ENCODE measurements at places on chromosomes 3 and 15. TPM values are rescaled to one million over a fixed set of nuclear protein-coding genes. Genes with fewer than 3 reads are reported as not detected.

GRCh38 chr3:64627042-64627441 is 60.8 kb downstream of the ADAMTS9 start:
- DNase-seq = no peak

DNA sequence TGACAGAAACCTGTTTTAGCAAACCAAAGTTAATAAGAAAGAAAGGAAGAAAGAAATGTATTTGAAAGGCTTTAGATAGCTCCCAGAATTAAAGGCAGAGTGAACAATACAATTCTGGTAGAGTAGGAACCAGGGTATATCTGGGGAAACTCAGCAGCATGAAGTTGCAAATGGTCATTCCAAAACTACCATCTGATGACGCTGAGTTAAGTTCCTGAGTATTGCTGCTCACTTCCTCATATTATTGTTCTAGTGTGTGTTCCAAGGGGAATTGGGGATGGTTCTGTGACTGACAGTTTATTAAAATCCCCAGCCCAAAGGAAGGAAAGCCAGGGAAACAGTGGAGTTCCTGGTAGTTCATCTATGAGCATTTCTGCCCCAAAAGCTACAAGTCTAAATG is 88.3 kb upstream of the FRMD4B start:
- DNase-seq = no peak

CCDC13 gene
- polyA plus RNA-seq = 2.6 TPM

DNA sequence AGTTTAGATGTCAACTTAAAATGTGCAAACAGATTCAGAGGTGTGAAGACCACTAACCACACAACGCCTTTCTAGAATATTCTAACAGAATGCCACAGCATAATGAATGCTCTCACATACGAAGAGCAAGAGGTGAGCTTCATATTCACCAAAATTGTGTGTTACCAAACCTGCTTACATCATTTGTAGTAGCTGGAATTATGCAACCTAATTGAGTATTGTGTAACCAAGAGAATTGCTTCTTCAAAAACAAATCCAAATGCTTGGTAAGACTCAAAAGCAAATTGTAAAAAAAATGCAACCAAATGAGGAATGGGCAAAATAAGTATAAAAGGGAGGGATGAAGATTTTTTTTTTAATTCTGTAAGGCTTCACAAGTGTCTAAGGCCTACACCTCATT is 160.7 kb downstream of the TAFA4 start:
- DNase-seq = no peak

WDR93 gene
- not detected for polyA plus RNA-seq

PAQR5 gene
- not detected for polyA plus RNA-seq

DNA sequence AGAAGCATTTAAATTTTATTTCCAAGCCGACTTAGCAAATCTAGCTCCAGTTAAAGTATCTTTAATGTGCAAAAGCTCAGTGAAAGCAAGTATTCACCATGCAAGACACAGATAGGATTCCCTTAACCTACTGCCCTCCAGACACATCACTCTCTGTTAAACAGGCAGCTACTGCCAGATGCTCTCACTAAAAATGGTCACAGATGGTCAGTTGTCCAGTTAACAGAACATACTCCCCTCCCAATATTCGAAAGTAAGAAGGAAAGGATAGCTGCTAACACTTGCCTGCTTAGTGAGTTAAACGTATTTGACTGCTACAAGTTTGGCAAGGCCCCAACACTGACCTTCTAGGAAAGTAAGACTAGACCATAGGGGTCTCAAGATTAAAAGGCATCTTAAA is 73.7 kb downstream of the PRTG start:
- no peak for DNase-seq

GRCh38 chr3:46276497-46277099 is 34.3 kb downstream of the CCR3 start:
- peak; percentile 67 for DNase-seq

COL6A5 gene
- not detected for polyA plus RNA-seq

DNA sequence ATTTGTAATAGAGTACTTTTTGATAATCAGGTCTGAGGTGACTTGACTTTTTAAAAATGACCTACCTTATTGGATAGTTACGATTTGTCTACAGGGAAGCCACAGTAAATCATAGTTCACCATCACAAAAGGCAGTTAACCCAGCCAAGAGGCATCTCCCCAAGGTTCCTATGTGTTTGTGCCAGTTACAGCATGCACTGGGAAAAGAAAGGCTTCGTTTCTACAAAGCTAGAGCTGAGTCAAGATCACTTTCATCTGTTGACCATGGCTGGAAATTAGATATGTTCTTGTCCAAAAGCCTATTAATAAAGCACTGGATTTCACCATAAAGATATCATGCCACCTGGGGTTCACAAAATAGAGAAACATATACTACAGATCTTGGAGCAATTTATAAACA is 139.9 kb downstream of the GREM1 start:
- no peak for DNase-seq

GRCh38 chr3:13715167-13715954 is 164.5 kb downstream of the WNT7A start:
- DNase-seq = no peak

DNA sequence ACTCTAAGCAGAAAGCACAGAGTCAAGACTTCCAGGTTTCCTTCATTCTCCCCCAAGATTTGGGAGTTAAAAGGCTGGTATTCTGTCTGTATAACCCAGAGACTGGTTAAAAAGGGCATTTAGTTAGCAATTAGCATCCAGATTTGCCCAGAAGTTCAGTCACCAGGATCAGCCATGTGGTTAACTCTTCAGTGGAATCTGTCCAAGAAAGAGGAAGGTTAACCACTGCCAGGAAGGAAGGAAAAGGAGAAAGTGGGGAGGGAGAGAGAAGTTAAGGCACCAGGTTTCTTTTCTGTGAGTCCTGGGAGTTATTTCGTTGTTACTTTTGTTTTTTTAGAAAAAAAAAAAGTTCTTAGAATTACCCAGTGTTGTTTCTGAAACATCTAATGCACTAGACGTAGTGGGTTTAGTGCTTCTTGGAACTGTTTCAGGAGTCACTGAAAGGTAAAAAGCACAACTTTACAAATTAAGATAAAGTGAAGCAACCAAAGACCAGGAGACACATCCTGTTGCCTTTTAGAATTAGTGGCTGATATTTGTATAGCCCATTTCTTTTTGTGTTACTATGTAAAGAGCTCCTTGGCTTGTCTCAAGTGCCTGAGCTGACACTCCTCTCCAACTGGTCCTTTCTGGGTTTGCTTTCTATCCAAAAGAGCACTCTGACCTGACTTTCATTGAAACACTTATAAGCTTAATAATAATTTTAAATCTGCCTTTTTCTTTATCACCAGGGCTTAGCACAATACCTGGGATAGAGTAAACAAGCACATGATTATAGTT is 128.6 kb downstream of the ABI3BP start:
- DNase-seq = no peak

GRCh38 chr3:110323349-110323748 is 748.3 kb upstream of the NECTIN3 start:
- no peak for DNase-seq

PARP15 gene
- polyA plus RNA-seq = 0.23 TPM

DNA sequence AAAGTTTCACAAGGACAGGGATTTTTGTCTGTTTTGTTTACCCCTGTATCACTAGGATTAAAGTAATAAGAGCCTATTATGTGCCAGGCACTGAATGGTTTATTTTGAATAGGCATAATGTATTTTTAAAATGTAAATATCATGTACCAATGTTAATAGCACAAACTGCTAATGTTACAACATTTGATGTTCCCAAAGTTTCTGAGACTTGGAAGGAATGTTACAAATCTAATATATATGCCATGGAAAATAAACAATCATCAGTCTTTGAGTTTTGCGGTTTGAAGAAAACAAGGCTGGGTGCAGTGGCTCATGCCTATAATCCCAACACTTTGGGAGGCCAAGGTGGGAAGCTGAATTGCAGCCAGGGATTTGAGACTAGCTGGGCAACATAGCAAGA is 159.4 kb downstream of the CDIN1 start:
- DNase-seq = no peak

CHRD gene
- not detected for polyA plus RNA-seq

GRCh38 chr3:76631251-76631650 is 408.6 kb upstream of the ROBO2 start:
- DNase-seq = no peak

DNA sequence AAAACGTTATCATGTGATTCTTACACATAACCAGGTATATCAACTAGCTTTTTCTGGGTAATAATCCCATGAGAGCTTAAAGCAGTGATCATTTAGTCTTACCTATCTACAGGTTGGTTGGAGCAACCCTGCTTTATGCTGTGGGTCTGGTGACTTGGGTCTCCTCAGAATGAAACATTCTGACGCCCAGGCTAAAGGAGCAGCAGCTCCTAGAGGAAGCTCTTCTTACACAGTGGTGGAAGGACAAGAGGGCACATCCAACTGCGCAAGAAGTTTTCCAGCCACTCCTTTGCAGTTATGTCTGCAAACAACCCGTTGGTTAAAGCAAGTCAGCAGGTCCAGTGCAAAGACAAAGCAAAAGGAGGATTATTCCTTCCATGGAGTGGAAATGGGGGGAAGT is 377.5 kb downstream of the EDEM1 start:
- DNase-seq = no peak

FOXB1 gene
- polyA plus RNA-seq = not detected

DNA sequence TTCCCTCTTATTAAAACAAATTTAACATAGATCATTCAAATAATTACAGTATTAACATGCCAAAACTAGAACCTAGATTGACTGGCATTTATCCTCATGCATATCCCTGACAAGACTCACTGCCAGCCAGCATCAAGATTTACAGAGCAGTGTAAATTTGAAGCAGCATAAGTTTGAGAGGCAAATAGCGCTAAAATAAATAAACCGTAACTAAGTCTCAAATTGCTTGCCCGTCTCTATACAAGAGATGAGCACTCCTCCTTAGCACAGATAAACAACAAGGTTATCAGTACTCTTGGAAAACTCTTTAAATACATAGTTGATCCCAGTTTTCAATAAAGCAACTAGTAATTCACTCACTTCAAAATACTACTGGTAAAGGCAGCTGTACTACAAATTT is 29.6 kb downstream of the MSL2 start:
- no peak for DNase-seq

DPPA2 gene
- not detected for polyA plus RNA-seq

C3orf62 gene
- polyA plus RNA-seq = 1.0 TPM

FBXW12 gene
- not detected for polyA plus RNA-seq

DNA sequence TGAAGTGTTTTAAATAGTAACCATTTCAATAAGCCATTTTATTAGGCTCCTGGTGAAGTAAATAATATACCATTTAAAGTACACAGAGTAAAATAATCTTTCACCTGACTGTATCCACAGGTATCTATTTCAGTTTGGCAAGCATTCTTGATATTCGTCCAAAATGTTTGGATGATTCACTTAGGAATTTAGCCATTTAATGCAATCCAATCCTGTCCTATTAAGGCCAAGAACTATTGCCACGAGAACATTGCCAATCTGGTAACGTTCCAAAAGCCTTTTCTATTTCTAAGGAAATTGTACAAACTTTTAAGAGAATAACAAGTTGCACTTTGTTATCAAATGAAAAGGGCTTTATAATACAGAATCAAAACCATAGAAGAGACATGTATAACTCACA is 209.8 kb upstream of the THRB start:
- DNase-seq = no peak

SLC25A36 gene
- polyA plus RNA-seq = 20.6 TPM

GRCh38 chr3:123448536-123449101 is at the start of gene ADCY5:
Gene ADCY5 (minus strand): TSS chr3:123449090. CDS start chr3:123448545, 545 bp downstream.
- DNase-seq = no peak

DNA sequence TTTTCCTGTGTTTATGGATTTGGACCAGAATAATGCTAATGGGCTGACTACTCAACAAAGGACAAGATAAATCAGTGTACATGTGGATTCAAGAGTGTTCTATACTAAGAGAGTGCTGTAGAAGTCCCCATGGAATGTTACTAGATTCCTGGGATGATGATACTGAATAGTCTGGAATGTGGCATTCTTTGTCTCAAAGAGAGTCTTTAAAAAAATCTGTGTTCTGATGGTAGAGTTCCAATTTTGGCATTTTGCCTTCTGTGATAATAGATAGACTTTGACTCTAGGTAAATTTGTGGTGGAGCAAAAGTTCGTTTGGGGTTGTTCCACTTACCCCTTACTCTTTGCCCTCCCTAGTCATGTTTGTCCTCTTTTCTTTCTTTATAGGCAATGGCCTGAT is 43.7 kb downstream of the NMD3 start:
- DNase-seq = no peak

DNA sequence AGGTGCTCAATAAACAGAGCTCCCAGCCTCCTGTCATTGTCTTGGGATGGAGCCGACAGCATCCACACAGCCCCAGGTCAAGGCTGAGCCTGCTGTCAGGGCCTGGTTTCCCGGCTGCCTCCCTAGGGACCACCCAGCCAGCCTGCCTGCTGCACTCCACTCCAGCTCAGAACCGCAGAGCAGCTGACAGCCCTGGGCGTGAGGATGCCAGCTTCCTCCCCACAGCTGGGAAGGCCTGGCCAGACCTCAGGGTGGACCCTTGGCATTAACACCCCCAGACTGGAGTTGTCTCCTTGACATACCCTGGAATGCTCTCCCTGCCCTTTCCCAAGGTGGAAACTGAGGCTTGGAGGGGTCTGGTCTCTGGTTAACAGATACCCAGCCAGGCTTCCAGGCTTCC is 112.0 kb downstream of the WNT7A start:
- DNase-seq = no peak

- DNase-seq = peak; percentile 19
These were observed 93.2 kb upstream of the CCDC80 start for GRCh38 chr3:112734171-112734570.

DNA sequence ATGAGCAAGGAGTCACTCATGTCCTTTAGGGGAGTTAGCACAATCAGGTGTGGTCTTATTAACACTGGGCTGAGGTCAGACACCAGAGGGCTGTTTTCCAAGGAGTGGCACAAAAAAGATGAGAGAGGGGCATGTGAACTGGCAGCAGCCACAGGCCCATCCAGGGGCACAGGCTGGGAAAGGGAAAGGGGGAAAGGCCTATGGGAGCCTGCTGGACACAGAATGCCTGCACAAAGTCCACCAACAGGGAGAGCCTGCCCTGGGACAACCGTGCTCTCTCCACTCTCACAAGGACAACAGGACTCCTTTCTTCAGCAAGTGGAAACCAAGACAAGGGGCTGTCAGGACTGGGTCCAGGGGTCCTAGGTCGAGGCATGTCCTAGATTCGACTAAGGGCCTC is 109.6 kb downstream of the ADCY5 start:
- no peak for DNase-seq

GRCh38 chr3:133113927-133114597 is 75.9 kb downstream of the TMEM108 start:
- DNase-seq = no peak

GP5 gene
- 0.12 TPM for polyA plus RNA-seq

MTMR10 gene
- polyA plus RNA-seq = 9.1 TPM

DNA sequence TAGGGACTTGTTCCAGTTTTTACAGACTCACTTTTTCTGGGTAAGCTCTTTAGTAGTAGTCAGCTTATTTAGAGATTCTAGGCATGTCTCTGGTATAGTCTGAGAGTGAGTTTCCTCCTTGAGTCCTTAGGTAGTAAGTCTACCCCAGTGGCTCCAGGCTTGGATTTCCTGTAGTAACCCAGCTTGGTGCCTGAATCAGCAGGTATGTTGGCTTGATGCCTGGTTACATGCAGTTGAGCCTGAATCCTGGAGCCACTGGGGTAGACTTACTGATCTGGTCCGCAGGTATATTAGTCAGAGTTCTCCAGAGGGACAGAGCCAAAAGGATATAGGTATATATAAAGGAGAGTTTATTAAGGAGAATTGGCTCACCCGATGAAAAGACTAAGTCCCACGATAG is 85.8 kb upstream of the RBMS3 start:
- no peak for DNase-seq

- peak; percentile 3 for DNase-seq
These were observed 79.8 kb upstream of the NR2E3 start for GRCh38 chr15:71730277-71731144.

GRCh38 chr3:124383051-124383450 is 347.2 kb upstream of the UMPS start:
- no peak for DNase-seq

All from CD14-positive monocyte (primary cell).